ENCODE measurements at places on chromosomes 5 and 9.

DNA sequence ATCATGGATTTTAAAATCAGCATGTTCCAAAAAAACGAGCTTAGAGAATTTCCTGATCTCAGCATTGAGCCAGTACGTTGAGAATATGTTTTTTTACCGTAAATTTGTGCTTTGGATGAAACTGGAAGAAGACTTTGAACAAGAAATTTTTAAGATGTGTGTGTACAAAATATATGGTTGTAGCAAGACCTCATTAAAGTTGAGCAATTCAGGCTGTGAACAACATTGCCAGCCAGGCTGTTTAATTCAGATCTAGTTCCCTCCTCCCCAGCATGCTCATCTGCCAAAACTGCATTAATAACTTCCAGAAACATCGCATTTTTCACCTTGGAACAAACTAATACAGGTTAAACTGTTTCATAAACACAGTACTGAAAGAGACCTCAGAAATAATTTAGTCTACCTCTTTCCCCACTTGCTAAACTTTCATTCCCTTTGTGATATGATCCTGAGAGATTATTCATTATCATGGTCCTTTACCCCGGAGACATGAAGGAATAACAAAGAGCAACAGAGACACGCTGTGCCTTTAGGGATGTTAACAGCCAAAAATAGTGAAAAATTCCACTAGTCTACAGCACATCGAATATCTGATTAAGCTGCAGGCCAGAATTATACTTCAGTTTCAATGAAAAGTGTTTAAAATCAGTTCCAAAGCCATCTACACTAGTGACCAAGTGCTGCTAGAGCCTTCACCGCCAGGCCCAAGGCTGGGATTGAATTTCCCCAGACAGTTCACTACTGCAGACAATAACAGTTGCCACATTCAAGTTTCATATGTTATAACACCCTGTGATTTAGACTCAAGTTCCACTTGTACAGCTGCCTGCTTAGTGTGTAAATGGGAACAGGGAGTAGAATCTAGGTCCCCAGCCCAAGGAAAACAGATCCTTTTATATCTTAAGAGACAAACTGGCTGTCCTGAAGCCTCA is 89.6 kb downstream of the EFNA5 start:
- peak; percentile 36 for DNase-seq

GRCh38 chr5:111469903-111470302 is 42.4 kb downstream of the STARD4 start:
- DNase-seq: no peak

- no peak for DNase-seq
Measured at GRCh38 chr9:116075191-116075590, 78.4 kb upstream of the PAPPA start.

- DNase-seq: no peak
Measured at GRCh38 chr5:18375641-18376040, 741.4 kb downstream of the TAF11L14 start.

DNA sequence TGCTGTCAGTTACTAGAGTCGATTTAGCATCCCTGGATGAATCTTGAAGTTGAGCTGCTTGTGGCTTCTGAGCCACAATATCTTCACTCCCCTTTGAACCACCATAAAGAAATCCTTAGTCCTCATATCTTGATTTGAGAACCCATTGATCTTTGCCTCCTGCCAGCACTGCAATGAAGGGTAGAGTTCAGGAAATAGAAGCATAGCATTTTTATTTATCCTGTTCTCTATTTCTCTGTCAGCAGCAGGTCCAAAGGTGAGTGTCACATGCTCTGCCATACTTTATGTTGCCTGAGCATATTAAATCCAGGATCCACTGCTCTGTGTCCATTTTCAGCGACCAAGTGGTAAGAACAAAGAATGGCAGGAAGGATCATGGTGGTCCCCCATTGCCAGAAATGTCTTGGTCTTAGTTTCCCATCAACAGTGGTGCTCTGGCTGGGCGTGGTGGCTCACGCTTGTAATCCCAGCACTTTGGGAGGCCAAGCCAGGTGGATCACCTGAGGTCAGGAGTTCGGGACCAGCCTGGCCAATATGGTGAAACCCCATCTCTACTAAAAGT is 80.2 kb upstream of the PANK3 start:
- no peak for DNase-seq

- DNase-seq: no peak
Measured at GRCh38 chr5:14472986-14473567, 108.5 kb upstream of the OTULINL start.

DNA sequence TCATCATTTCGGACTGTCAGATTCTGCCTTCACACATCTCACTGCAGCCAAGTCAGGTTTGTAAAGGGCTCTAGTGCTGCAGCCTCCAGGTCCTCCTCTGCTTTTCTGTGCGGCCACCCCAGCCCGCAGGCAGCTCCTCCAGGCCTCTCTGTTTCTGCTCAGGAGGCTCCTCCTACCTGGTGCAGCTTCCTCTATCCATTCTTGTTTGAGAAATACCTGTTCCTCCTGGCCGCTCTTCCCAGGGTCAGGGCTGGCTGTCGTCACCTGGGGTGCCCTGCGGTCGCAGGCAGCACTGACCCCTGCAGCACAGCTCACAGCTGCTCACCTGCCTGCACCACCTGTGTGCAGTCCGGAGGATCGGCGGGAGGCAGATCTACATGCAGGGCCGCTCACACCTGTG is 387.7 kb upstream of the IRX4 start:
- peak; percentile 34 for DNase-seq

DNA sequence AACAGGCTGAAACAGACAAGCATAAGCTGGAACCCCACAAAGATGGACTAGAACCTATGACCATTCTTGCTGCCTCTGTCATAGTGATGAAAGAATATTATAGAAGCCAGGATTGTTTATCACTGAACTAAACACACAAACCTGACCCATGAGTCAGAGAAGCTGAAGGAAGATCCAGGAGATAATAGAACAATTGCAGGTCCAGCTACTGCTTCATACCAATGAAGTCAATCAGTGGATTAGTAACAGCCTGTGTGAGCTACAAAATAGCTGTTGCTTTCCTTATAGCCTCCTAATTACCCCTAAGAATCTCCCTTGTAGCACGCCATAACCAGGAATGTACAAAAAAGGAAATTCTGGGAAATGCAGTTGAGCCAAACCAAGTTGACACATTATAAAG is 459.9 kb upstream of the ZNF462 start:
- no peak for DNase-seq

DNA sequence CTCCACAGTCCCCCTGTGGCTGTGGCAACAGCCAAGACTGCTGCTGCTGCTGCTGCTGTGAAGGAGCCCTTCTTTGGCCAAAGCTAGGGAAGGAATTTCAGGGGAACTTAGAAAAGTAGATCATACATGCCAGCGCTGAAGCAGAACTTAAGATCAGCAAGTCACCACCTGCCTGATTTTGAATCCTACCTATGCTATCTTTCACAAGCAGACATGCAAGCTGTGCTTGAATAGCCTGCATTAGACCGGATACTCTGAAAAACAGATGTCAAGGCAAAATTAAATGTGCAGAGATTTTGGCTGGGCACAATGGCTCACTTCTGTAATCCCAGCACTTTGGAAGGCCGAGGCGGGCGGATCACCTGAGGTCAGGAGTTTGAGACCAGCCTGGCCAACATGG is 99.3 kb upstream of the ZNF366 start:
- no peak for DNase-seq

DNA sequence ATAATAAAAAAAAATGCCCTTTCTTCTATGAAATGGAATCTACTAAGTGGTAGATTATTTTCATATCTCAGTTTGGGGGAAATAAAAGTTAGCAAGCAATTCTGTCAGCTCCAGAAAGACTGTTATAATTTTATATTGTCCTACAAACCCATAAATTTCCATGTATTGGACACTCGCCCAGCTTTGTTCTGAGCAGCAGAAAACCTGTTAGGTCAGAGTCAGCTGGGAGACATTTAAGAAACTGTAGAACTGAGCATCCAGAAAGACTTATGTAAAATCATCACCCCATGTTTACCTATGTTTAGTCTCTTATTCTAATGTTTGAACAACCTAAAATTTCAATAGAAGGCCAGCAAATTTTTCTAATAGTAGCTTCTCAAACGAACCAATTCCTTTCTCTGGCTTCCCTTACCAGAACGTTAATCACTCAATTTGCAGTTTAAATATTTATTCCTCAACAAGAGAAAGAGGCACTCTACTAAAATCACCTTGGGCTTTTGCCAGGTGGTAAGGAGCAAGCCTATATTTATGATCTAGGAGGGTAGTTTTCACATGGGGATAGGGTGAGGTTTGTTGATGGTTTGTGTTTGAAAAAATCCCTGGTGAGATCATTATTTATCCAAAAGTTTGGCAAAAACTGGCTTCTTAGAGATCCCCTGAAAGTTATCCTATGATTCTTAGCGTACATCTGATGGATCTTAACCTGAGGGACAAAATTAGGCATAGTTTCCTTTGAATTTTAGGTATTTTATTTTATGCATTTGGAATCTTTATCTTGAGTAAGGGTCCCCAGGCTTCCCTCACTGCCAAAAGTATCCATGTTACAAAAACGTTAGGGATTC is 34.4 kb downstream of the MACROH2A1 start:
- no peak for DNase-seq

DNA sequence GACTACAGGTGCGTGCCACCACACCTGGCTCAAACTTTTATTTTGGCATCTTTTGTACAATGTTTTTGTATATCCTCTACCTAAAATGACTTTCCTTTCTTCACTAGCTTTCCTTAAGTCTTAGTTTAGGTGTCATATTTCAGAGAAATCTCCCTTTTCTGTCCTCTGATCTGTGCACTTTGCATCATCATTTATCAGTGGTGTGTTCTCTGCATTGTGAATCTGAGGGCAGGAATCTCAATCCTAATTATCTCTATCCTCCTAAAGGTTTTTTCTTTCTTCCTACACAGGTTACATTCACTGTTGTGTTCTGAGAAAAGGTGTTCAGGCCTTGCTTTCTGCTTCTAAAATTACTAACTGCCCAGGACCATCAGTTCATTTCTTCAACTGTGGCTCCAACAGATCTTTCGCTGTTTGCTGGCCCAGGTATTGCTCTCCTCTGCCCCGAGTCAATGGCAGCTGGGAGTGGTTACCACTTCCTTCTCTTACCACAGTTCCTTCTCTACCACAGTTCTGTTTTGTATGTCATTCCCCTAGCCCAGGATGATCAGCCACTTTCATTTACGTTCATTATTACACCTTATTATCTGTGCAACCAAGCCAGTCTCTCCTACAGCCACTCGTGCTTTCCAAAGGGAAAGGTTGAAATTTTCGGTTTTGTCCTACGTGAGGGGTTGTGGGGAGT is 14.0 kb downstream of the TGFBR1 start:
- no peak for DNase-seq

- no peak for DNase-seq
Measured at GRCh38 chr5:81251922-81252321, 18.8 kb downstream of the CKMT2 start.

GRCh38 chr5:36279054-36279698 is 22.5 kb downstream of the RANBP3L start:
- DNase-seq: no peak

GRCh38 chr5:53974021-53974420 is 336.4 kb downstream of the ARL15 start:
- DNase-seq: no peak

GRCh38 chr5:113061846-113062780 is 85.5 kb downstream of the DCP2 start:
- no peak for DNase-seq

GRCh38 chr5:88732181-88732633 is 150.8 kb downstream of the MEF2C start:
- peak; percentile 90 for DNase-seq

DNA sequence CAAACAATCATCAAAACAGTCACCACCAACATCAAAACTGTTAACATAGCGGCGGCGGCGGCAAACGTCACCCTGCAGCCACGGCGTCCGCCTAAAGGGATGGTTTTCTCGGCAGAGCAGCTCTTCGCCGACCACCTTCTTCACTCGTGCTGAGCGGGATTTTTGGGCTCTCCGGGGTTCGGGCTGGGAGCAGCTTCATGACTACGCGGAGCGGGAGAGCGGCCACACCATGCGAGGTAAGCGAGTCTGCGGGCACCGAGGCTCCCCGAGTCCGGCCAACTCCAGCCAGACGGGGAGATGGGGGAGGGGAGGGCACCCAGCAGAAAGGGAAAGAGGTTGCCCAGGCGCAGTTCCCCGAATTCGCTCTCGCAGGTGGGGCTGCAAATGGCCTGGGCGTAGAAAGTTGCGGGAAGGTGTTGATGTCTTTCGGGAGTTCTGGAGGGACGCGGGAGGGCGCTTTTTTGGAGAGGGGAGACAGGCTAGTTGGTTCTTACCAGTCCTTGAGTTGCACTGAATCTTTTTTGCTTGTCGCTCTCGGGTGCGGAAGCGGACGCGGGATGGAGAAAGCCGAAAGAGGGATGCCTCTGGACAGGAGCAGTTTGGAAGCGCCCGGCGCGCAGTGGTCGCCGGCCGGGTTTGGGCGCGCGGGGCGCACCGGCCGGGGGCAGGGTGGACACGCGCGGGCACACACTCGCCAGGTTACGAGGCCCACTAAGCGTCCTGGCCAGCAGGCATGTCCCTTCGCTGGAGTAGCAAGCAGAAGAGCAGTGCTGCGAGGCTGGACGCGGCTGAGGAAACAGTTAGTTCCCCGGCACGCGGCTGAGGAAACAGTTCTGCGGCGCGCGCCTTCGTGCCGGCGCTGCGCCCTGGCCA is 849 bp downstream of the RORB start:
- DNase-seq: peak; percentile 68

DNA sequence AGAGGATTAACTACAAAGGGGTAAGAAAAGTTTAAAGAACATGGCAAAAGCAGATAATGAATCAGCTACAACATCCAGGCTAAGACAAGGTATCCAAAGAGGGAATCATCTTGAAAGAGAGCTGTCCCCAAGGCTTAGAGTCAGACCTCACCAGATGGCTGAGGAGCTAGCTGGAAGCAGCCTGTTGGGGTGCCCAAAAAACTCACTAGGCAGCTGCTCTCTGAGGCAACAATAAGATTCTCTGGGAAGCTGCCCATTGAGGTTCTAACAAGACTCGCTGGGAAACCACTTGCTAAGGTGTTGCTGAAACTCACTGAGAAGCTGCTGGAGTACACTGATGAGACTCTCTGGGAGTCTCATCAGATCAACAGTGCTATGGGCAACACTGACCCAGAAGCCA is 185.2 kb downstream of the CETN3 start:
- no peak for DNase-seq

DNA sequence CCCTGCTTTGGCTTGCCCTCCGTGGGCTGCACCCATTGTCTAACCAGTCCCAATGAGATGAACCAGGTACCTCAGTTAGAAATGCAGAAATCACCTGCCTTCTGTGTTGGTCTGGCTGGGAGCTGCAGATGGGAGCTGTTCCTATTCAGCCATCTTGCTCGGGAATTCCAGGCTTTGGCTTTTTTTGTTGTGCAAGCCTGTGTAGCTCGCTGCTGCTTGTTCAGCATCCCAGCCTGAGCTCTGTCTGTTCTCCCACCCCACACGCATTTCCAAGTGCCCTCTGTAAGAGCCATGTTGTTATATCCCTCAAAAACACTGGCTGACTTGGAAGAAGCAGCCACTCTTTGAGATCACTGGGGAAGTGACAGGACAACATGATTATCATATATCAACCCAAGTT is 101.6 kb upstream of the DPYSL3 start:
- DNase-seq: no peak

- peak; percentile 89 for DNase-seq
Measured at GRCh38 chr5:79514391-79515105, 614 bp upstream of the HOMER1 start.
